Sciatic nerve (tissue), 2 donors: ENCODE measurements at places on chromosomes 3 and 15. TPM values are rescaled to one million over a fixed set of nuclear protein-coding genes. Genes with fewer than 3 reads are reported as not detected.

STAB1 gene
- total RNA-seq: 256 TPM

TRAIP gene
- 4.2 TPM for total RNA-seq

NXPE3 gene
- 24.7 TPM for total RNA-seq

TERB2 gene
- not detected for total RNA-seq

RLBP1 gene
- total RNA-seq: not detected

UROC1 gene
- not detected for total RNA-seq

NPAP1 gene
- not detected for total RNA-seq

CGNL1 gene
- total RNA-seq: 38.1 TPM

GABRR3 gene
- total RNA-seq: not detected

CHD2 gene
- 167 TPM for total RNA-seq

C3orf52 gene
- total RNA-seq: 9.1 TPM

ACTRT3 gene
- total RNA-seq: 2.3 TPM

ZNF385D gene
- 32.3 TPM for total RNA-seq
